ENCODE measurements at places on chromosomes 2 and 18. TPM values are rescaled to one million over a fixed set of nuclear protein-coding genes. Genes with fewer than 3 reads are reported as not detected.

GRCh38 chr18:44599412-44599811, 81.3 kb upstream of the SETBP1 start:
- no peak for DNase-seq

GRCh38 chr2:12770300-12770968, 53.7 kb downstream of the TRIB2 start:
- no peak for DNase-seq

The TUBB8B gene
- 0.54 TPM for polyA plus RNA-seq

DNA sequence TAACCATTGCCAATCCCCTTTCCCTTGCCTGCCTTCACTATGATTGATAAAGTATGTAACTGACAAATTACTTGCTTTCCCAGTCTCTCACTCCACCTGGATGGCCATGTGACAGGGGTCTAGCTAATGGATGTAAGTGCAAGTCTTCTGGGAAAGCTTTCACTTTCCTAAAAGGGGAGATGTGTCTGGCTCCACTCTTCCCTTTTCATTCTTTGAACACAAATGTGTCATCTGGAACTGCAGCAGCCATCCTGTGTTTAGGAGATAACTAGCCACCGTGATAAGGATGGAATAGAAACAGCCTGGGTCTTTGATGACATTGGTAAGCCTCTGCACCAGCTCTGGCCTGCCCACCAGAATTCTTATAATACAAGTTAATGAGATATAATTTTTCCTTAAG, 38.2 kb downstream of the SNRPD1 start:
- DNase-seq: no peak

The CLEC4F gene
- polyA plus RNA-seq: not detected
